Stimulated activated CD4-positive, alpha-beta T cell treated with anti-CD3 and anti-CD28 coated beads, TNF-alpha, amount 100 ng/mL, for 48 hours (primary cell): ENCODE measurements at places on chromosomes 1 and 21.
A peak's percentile ranks its signal among the peaks of the same experiment; 100 is the strongest.

- no peak for DNase-seq
Observed at GRCh38 chr1:93531193-93531592, 83.3 kb downstream of the FNBP1L start.

DNA sequence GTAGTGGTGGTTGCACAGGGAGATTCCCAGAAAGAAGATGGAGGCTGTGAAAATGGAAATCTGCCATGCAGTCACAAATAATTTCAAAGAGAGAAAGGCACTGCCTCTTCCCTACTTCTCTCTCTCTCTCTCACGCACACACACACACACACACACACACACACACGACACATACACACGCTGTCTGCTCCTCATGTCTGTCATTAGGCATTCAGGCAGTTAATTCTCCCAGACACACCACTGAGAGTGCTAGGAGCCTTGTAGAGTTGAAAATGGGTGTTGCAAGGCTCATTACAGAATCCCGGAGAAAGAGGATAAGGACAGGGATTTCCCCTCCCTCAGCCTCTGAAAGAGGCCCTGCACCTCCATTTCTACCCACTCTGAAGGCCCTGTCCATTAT, 47.8 kb upstream of the LRRN2 start:
- no peak for DNase-seq

GRCh38 chr1:59302871-59303270, 6.0 kb downstream of the FGGY start:
- DNase-seq: no peak

GRCh38 chr1:203508463-203509073, 14.6 kb downstream of the OPTC start:
- no peak for DNase-seq

GRCh38 chr1:15246960-15247614, at the start of gene FHAD1:
Gene FHAD1, plus strand, starts transcription at chr1:15247223. Its CDS starts 4,562 bp downstream, at chr1:15251785.
- DNase-seq: peak; percentile 17

GRCh38 chr21:45010860-45011259, 63.5 kb upstream of the ADARB1 start:
- DNase-seq: no peak

- no peak for DNase-seq
Observed at GRCh38 chr1:14522926-14523241, 75.6 kb upstream of the KAZN start.

DNA sequence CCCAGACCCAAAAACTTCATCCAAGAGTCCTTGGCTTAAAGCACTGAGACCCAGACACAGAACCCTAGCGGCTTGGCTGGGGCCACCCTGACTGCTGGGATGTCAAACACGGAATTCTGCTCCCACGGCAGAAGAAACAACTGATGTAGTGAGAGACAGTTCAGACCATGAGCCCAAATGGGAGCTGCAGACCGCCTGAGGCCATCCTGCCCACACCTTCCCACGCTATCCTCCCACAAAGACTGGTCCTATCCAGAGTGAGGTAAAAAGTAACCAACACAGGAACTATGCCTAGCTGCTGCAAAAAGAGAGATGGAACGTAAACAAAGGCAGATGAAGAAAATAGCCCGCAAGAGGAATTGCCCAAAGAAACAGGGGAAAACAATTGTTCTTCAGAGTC, 203.3 kb downstream of the PTPRU start:
- DNase-seq: no peak

GRCh38 chr1:54081306-54082270, 28.2 kb downstream of the TCEANC2 start:
- peak; percentile 28 for DNase-seq

DNA sequence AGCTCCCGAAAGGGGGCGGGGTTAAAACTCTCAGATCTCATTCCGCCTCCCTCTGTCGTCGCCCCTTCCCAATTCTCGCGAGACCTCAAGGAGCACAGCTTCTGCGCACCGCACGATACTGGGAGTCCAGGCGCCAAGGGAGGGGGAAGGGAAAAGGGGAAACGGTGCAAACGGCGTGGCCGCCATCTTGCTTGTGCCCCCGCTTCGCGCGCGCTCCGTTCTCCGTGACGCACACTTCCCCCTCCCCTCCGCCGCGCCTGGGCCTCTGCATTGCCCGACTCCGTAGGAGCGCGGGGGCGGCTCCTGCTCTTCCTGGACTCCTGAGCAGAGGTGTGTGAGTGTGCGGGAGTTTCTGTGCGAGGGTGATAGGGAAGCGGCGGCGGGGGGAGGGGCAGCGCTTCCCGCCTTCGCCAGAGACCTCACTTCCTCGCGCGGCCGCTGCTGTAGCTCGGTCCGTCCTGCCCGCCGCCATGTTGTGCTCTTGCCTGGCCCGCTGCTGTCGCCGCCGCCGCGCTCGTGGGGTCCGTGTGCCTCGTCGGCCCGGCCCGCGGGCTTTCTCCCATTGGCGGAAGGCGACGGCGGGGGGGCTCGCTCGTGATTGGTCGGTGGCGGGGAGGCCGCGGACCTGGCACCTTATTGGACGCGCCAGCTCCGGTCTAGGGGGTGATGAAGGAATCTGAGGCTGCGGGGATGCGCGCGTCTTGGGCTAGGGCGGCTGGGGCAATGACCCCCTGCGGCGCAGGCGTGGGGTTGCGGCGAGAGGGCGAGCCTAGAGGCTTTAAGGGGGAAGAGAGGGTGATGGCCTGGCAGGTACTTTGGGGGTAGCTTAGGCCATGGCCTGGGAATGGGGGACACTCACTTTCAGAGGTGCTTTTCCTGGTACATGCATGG, at the start of gene NFYC:
Gene NFYC (plus strand): TSS at position 167 of the 891 bp plus-strand sequence. CDS start 47,140 bp downstream, outside the sequence.
- DNase-seq: peak; percentile 96

- no peak for DNase-seq
Observed at GRCh38 chr1:215744419-215744818, 177.3 kb downstream of the KCTD3 start.

- no peak for DNase-seq
Observed at GRCh38 chr21:27677546-27677945, 710.7 kb upstream of the ADAMTS5 start.

DNA sequence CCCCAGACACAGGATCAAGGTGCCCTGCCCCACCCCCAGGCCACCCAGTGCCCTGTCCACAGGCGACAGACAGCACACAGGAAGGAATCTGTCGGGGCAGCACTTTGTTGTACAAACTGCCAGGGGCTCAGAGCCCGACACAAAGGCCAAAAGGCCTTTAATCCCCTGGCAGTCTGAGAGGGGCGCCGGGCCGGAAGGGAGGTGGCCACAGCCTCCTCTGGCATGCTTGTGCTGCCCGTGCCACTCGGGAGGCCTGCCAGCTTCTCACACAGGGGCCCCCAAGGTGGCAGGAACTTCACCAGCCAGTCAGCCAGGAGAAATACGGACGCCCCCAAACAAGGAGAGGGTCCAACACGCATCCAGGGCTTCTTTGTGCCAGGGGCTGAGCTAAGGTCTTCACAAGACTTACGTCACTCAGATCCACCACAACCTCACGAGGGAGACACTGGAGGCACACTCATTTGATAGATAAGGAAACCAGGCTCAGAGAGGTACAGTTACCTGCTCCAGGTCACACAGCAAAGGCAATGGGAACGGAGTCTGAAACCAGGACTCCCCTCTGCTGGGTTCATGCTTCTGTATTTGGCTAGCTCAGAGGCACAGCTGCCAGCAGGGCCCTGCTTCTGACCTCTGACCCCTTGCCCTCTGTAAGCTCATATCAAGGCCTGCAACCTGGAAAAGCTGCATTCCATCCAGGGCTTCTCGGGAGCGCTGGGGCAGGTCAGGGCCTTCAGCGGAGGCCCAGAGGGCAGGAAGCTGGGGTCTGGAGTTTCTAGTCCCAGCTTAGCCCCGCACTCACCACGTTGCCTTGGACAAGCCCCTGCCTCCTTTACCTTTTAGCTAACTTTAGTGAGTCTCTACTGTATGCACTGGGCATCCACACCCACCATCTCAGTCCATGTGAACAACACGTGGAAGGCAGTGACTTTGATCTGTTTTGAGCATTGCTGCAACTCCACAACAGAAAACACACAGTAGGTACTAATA, 34.8 kb downstream of the HSPG2 start:
- DNase-seq: no peak

- DNase-seq: no peak
Observed at GRCh38 chr1:222045786-222046185, 303.9 kb upstream of the DUSP10 start.

GRCh38 chr21:34021726-34022125, 51.7 kb upstream of the MRPS6 start:
- DNase-seq: no peak

DNA sequence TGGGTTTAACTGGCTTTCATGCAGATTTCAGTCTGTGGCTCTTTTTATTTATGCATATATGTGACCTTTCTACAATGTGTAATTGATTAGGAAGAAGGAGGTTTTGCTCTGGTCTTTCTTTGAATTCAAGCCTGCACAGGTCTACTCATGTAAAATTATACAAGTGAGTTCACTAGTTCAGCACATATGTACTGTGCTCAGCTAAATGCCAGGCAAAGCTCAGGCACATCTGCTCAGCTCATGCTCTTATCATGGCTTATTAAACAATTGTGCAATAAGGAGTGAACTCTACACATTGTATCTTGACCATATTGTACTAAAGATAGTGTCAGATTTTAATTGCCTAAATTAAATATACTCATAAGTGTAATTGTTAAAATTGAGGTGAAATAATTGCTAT, 378.4 kb downstream of the ADGRL2 start:
- no peak for DNase-seq

GRCh38 chr21:46120301-46121285, 22.7 kb downstream of the COL6A2 start:
- DNase-seq: no peak

- no peak for DNase-seq
Observed at GRCh38 chr1:184823080-184823479, 68.4 kb upstream of the EDEM3 start.

- DNase-seq: no peak
Observed at GRCh38 chr1:156021093-156021428, 310 bp upstream of the SSR2 start.

- DNase-seq: no peak
Observed at GRCh38 chr1:68046885-68047658, 3.4 kb downstream of the DIRAS3 start.

GRCh38 chr1:215905493-215906115, 338.5 kb downstream of the KCTD3 start:
- DNase-seq: no peak

DNA sequence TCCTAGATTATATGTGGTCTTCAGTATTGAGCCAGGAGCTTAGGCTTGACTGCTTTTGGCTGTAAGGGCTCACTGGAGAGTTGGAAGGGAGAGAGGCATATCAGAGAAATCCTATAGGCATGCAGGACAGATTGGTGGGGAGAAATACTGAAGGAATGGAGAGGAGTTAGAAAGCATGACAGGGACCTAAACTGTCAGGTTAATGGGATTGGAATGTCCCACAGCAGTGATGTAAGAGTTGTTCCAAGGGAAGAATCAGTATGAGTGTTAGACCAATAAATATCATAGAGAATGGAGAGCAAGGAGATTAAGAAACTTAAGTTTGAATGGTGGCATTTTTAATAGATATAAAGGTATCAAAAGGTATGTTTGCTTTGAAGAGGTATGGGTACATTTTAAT, 39.7 kb downstream of the SLC35A3 start:
- no peak for DNase-seq

GRCh38 chr1:225555821-225556220, 97.1 kb downstream of the ENAH start:
- DNase-seq: no peak

DNA sequence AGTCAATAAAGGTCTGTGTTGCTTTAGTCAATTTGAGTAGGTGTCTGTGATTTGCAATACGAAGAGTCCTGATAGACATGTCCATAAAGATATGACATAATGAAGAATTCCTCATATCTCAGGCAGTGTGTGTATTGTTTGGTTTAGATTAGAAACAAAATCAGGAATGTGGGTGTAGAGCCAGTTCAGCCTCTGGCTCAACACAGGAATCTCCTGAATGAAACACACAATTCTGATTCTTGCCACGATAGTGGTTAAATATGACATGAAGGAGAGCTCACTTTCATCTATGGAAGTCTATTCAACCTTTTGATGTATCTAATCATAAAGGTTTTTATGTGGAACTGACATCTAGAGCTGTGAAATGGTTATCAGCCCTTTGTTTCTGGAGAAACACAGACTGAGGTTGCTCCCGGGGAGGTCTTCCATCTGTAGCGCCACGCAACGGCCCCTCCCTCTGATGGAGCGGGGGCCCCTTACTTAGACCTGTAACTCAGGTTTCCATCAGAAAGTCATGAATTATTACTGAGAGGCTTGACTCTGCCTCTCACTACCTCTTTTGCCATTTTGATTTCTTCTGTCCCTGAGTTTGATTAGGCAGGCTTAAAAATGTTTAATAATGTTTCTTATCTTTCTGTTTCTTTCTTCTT, 19.5 kb downstream of the TSPAN2 start:
- no peak for DNase-seq

DNA sequence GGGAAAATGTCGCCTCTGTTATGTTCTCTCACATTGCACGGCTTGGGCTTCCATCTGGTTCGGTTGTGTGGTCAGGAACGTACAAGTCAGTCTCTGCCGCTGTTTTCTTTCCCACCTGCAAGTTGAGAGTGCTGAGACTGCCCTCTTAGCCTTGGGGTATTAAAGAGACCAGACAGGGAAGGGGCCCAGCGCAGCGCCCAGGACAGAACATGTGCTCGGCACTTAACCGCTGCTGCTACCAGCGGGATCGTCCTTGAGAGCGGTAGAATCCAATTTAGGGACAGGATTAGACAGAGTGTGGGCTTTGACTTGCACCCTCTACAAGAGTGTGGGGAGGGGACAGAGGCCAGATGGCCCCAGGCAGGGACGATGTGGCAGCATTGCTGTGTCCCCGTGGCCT, 17.7 kb upstream of the AGPAT3 start:
- no peak for DNase-seq

- DNase-seq: no peak
Observed at GRCh38 chr1:181637998-181638397, 154.7 kb downstream of the CACNA1E start.

GRCh38 chr1:215002471-215002870, 80.1 kb upstream of the KCNK2 start:
- DNase-seq: no peak

- DNase-seq: no peak
Observed at GRCh38 chr1:197916500-197916983, 630 bp upstream of the LHX9 start.

- DNase-seq: no peak
Observed at GRCh38 chr1:174788981-174789380, 210.8 kb upstream of the CACYBP start.

GRCh38 chr1:1173793-1174415, at the start of gene TTLL10:
Gene TTLL10, plus strand, starts transcription at chr1:1173880. Its CDS starts 5,336 bp downstream, at chr1:1179216.
- no peak for DNase-seq

GRCh38 chr1:4615501-4615900, 38.9 kb upstream of the AJAP1 start:
- DNase-seq: no peak

DNA sequence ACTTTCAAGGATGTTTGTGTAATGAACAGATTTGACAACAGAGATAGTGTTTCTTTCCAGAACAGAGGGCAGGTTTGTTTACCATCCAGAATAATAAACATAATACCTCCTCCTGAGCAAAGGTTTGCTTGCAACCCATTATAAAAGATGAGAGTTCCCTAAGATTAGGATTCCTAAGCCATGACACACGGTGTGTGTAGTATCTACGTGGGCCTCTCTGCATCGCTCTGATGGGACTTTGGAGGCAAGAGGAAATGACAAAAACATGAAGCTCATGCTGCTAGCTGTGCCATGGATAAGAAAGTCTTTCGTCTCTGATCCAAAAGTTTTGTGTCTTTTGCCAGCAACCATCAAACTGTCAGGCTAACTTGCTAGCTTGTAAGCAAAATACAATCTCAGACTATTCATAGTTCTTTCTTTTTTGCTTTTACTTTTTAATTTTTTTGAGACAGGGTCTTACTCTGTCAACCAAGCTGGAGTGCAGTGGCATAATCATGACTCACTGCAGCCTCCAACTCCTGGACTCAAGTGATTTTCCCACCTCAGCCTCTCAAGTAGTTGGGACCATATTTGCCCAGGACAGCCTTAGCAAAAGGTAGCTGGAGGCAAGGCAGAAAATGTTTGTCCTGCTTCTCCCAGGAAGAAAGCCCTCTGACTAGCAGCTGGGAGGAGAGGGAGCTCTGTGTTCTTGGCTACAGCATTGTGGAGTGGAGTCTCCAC, 81.1 kb downstream of the LHX4 start:
- DNase-seq: no peak
